Islet precursor cell (in vitro differentiated cells): ENCODE measurements at places on chromosomes 5 and 9.

DNA sequence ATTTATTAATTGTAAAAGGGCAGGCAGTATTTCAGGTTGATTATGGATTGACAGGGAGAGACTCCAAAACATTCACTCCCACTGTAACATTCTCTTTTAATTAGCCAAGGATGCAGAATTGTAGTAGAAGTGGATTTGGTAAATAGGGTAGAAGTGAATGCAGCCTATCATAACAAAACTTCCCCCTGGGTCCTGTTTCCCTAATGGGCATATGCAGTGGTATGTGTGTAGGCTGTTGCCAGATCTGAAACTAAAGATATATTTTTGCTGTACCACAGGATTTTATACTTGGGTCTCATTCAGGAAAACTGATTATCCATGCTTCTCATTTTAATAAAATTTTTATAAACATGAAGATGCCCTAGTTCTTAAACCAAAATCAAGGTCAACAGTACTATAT lies 351.2 kb downstream of the KDM4C start:
- DNase-seq: no peak

- no peak for DNase-seq
Observed at GRCh38 chr9:7782400-7783120, 17.0 kb downstream of the DMAC1 start.

GRCh38 chr5:14449052-14449661 lies 132.4 kb upstream of the OTULINL start:
- peak; percentile 66 for DNase-seq

- DNase-seq: no peak
Observed at GRCh38 chr5:16413166-16413860, 52.3 kb downstream of the ZNF622 start.

DNA sequence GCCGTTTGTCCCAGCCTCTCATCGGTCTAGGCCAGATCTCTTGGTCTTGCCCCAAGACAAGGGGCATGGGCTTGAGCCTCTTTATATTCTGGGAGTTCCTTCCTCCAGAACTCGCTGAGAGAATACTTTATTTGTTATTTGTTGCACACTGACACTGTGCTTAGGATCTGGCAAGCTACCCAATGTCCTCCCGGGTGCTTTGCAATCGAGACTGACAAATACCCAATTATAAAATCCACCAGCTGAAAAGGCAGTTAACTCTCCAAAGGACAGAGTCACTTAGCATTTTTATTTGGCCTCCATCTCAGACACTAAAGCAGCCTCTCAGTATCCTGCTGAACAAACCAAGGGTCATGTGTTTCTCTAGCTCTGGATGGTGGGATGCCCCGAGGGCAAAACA lies 500.2 kb upstream of the DAP start:
- DNase-seq: no peak

DNA sequence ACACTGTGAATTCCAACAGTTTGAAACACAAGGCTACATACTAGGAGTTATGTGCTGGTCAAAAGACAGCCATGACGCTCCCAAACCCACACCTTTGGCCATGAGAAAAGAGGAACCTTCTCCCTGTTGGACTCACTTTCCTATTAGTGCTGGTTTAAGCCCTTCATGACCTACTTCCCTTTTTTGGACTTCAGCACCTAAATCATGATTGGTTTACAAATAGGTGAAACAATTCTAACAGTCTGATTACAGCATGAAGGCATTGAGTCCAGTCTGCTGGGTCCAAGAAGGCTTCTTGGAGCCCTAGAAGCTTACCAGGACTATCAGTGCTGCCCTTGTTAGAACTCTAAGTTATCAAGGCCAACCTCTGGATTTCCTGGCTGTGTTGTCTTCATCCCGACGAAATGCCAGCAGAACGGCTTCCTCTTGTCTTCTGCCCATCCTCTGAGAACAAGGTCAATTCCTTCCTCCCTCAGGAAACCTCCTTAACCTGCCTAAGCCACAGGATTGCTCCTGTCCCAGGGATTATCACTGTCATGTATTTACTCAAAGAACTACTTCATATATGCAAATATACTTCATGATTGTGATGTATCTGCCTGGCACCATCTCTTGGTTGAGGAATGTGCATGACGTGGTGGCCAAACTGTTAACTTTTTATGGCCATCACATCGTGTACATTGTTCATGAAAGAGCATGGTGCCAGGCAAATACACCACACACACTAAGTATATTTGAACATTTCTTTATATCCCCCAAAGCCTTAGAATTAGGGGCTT lies 83.6 kb downstream of the ANKH start:
- DNase-seq: no peak

DNA sequence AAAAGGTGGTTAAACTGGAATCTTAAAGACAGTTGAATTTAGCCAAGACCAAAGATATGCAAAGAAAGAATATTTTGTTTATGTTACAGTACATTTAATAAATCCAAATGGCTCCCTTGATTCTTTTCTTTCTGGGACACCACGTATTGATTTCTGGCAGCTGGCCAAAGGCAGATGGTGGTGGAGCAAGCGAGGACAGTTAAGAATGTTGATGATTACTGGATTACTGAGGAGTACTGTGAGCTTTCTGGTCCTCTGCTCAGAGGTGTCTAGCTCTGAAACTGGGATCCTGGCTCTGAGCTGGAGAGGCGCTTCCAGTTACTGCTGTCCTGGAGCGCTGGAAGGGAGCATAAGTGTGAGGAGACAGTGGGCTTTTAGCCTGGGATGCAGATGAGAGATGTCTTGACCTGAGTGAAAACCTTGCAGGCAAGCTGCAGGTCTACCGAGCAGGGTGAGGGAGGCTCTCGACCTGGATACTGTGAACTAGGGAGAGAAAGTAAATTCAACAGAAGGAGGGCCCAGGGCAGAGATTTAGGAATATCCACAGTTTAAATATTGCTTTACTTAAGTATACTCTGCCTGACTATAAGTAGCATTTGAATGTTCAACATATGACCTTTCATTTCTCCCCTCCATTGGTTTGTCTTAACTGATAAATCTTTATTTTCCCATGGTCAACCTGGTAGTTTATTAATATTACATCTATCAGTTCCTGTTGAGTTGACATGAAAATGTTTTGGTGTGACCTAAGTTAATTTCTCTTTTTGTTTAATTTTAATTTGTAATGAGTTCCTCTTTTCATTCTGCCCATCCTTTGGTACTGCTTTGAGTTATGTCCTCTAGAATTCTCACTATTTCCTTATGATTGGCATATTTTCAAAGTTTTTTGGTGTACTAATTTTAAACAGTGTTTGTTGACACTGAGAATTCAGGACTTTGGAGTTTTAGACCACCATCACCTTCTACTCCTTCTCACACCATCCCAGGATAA lies 3.7 kb downstream of the SYK start:
- no peak for DNase-seq

- DNase-seq: peak; percentile 85
Observed at GRCh38 chr5:43039471-43040286, 440 bp downstream of the ANXA2R start.

GRCh38 chr5:141909212-141909611 lies 14.5 kb upstream of the DELE1 start:
- DNase-seq: no peak

- DNase-seq: no peak
Observed at GRCh38 chr5:35059251-35059650, 11.5 kb upstream of the AGXT2 start.

- DNase-seq: no peak
Observed at GRCh38 chr9:37210737-37211523, 90.6 kb downstream of the ZCCHC7 start.

GRCh38 chr5:61044545-61044944 lies 99.5 kb downstream of the NDUFAF2 start:
- DNase-seq: no peak

GRCh38 chr5:58241389-58241788 lies 218.5 kb downstream of the PLK2 start:
- no peak for DNase-seq

- DNase-seq: no peak
Observed at GRCh38 chr5:158621391-158621790, 478.3 kb downstream of the EBF1 start.

- DNase-seq: no peak
Observed at GRCh38 chr9:88957526-88957925, 33.7 kb upstream of the S1PR3 start.

DNA sequence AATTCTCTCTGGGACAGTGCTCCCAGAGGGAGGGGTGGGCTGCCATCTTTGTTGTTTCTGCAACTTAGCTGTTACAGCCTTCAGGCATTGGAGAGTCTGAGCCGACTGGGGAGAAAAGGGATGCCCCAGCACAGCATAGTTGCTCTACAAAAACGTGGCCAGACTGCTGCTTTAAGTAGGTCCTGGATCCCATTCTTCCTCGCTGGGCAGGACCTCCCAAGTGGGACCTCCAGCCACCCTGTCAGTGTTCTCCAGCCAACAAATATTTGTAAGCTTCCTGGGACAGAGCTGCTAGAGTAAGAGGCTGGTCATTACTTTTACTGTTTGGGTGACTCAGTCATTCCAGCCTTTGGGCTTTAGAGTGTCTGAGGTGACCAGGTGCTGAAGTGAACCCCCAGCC lies 292.7 kb upstream of the NREP start:
- no peak for DNase-seq

GRCh38 chr5:84383816-84384603 lies 670 bp downstream of the EDIL3 start:
- DNase-seq: peak; percentile 79

GRCh38 chr9:37801287-37801850 lies 772 bp downstream of the DCAF10 start:
- peak; percentile 60 for DNase-seq

DNA sequence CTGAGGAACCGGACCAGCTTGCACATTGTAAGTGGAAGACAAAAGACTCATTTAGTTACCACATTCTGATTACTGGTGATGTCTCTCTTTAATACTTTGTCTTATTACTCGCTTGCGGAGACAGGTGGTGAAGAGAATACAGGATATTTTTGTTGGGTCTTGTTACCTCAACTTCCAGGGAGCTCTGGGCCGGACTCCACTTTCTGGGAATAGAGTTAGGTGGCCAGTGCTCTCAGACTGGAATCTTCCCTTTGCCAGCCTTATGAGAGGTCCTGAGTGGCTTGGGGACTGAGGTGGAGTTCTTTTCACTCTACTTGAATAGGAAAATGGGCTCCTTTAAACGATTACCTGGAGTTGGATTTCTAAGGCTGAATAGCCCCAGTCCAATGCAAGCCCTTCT lies 33.3 kb upstream of the SPRY4 start:
- DNase-seq: no peak

DNA sequence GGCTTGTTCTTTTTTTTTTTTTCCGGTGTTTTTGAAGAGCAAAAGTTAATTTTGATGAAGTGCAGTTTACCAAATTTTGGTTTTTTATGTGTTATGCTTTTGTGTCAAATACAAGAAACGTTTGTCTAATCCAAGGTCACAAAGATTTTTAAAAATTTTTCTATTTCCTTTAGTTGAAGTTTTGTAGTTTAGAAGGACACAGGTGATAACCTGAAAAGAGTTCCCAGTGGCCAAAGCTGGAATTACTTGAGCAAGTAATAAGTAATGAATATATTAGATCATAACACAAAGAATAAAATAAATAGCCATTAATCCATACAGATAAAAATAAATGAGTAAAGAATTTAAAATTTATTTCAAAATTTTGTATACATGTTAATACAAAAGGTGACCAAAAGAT lies 71.5 kb downstream of the FCHO2 start:
- no peak for DNase-seq

DNA sequence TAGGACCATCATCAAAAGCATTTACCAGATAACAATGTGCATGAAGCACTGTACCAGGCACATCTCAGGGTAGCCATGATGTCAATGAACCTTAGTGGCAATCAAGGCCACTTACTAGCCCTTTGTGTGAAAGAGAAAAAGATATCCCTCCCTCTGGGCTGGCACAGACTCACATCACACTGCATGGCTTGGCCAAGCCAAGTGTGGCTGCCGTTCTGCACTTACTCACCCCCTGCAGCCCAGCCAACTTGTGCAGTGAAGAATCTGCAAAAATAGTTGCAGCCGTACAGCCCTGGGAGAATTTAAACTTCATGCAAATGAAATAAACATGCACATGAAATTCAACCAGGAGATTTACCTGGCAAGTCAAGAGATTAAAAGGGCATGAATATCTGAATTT lies 333.5 kb downstream of the DEPDC1B start:
- no peak for DNase-seq

DNA sequence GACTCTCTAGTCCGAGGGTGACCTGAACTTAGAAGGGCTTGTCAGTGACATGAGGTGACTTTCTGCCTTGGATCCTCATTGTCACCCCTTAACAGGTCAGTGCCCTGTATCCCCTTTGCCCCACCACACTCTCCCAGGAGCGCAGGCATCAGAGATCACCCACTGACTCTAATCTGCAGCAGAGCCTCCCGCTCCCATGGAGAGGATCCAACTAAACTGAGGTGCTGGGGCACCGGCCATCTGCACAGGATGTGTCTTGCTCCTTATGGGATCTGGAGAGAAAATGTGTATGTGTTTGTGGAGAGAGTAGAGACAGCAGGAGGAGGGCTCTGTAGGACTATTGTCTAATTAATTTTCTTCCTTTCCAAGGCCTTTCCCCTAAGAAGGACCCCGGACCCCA lies 213.7 kb downstream of the ROR2 start:
- DNase-seq: no peak

- no peak for DNase-seq
Observed at GRCh38 chr5:102796009-102796408, 40.9 kb downstream of the PAM start.

DNA sequence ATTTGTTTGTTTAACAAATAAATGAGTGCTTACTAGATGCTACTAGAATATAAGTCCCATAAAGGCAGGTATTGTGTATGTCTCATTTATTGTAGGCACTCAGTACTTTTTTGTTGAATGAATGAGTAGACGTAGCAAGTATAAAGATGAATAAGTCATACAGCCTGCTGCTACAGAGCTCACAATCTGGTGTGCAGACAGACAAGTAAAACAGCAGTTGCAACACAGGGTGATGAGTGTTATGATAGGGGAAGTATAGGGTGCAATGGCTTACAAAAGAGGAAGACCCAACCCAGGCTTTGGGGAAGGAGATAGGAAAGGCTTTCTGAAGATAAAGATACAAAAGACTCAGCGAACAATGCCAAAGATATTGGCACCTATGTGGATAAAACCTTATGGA lies 47.7 kb downstream of the SH3RF2 start:
- DNase-seq: no peak

DNA sequence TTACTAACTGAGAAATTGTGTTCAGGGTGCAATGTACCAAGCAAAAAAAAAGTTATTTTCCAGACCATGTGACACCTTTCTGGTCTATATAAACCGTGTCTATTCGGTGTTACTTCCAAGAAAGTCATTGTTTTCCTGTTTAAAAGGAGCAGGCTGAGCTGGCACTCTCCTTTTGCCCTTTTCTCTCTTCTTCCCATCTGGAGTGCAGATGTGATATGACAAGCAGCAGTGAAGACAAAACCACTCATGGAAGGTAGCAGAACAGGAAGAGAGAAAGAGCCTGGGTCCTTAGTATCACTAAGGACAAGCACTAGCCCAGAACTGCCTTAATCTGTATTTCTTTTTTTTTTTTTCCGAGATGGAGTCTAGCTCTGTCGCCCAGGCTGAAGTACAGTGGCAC lies 25.6 kb downstream of the LYRM7 start:
- no peak for DNase-seq

GRCh38 chr9:35945341-35946018 lies 12.5 kb downstream of the OR2S2 start:
- peak; percentile 86 for DNase-seq
